Stimulated activated naive CD4-positive, alpha-beta T cell (primary cell): ENCODE measurements at places on chromosomes 2 and 18.

GRCh38 chr2:62109554-62109953 lies 86.4 kb upstream of the B3GNT2 start:
- DNase-seq = no peak

DNA sequence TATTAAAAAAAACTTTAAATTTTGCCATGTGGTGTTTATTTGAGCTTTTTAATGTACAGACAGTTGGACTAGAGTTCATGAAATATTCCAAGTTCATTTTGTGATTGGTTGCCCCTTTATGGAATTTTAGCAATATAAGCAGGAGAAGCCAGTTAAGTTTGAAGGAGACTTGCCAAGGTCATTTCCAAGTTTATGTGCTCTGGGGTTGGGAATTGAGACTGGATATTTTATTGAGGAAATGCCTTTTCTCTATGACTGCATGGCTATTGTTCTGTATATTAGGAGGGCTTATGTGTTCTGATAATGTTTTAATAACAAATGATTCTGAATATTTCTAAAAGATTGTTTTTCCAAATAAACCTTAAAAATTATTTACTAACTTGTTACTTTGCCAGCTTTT lies 67.0 kb upstream of the TCF4 start:
- no peak for DNase-seq

DNA sequence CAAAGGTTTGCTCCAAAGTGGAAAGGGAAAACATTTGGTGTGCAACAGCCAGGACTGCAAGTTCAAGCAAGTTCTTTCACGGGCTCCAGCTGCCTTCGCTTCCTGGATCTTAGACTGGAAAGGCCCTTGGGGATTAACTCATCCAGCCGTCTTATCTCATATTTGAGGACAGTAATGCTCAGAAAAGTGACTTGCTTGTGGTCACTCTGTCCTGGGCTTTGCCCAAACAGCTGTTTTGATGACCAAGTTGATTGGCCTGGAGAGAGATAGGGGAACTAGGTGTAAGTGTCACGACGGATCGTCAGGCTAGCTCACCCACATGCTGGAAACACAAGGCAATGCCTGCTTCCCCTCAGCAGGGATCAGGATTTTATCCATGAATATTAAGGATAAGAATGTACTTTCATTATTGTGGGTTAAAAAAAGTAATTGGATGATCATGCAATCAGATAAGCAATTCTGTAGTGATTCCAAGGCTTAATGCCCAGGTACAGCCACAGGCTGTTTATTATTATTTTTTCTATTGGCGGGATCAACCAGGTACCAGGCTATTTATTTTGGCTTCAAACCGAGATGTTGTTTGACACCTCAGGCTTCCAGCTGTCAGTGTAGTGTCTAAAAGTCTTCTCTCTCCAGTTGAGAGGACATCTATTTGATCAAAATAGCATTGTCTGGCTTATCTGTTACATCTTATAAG lies 162.5 kb upstream of the EPAS1 start:
- DNase-seq = no peak

DNA sequence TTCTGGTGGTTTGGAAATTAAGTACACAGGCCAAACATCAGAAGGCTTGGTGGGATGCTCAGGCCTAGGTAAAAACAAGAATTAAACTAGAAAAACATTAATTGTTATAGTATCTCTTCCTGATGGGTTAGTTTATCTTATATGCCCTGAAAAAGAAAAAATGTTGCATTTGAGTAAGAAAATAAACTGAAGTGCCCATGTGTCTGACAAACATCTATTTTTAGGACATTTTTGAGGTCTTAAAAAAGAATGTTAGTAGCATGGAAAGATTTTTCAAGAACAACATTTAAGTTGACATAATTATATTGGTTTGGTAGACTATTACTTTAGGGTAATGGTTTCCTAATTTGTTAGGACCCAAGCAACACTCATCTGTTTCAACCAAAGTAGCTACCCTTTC lies 140.1 kb upstream of the RND3 start:
- no peak for DNase-seq

DNA sequence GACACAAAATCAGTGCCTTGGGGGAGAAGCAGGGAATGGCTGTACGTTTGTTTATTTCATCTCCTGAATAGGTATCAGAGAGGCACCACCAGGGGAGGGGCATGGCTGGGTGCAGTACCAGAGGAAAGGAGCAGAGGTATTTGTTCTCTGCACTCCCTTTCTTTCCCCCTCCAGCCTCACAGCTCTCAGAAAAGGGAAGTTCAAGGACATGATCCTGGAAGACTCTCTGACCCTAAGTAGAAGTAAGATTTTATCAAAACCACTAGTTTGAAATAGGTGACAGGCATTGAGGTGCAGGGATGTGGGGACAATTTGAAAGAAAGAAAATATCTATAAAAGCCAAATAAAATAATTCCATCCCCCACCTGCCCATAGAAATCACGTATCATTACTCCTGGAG lies 136.5 kb downstream of the LRRTM1 start:
- DNase-seq = no peak

DNA sequence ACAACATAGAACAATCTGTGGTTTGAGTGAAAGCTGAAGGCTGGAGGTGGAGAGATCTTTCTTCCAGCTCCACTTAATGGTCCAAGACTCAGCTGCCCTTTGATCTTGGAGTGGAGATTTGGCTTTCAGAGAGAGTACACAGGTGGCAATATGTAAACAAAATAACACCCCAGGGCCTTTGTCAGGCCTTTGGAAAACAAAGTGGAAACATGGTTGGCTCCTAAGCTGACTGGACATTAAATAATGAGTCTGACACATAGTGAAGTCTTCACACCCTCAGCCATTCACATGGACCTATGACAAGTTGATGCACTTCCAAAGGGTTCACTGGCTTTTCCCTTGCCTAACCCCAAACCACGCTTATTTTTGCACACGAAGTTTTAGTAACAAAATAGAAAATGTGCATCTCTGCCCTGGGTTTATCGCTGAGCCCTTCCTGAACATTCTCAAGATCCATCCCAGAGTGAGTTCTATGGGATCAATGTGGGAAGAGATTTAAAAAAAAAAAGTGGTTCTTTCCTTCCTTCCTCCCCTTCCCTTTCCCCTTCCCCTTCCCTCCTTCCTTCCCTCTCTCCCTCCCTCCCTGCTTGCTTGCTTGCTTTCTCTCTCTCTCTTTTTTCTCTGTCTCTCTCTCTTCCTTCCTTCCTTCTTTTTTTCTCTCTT lies 201.3 kb upstream of the NT5C1B start:
- DNase-seq = no peak

DNA sequence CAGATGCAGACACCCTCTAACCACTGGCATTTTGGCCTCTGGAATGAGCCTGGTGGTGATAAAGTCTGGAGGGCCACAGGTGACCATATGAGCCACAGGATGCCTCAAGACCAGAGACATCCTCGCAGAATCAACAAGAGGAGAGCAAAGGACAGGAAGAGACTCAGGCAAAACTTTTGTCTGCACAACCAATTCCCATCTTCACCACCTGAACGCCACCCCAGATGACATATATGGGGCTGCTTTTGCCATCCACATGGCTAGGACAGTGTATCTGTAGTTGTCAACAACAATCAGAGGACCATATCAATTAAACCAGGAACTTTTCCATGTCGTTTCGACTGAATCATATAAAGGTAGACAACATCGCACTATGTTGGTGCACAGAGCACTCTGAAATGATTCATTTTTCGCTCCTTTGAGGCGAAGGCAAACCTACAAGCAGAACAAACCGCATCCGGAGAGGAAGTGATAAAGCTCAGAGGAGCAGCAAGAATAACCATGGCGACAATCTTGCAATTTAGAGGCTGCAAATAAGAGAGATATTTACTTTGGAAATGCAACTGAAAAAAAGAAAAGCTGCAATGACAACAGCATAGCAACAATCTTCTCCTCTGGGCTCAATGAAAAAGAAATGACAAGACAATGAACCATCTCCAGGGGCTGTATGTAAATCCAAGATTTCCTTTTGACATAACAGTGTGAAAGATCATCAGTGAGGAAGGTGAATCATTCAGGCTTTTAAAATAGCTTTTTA lies 204.5 kb downstream of the ARL4C start:
- DNase-seq = peak; percentile 68

DNA sequence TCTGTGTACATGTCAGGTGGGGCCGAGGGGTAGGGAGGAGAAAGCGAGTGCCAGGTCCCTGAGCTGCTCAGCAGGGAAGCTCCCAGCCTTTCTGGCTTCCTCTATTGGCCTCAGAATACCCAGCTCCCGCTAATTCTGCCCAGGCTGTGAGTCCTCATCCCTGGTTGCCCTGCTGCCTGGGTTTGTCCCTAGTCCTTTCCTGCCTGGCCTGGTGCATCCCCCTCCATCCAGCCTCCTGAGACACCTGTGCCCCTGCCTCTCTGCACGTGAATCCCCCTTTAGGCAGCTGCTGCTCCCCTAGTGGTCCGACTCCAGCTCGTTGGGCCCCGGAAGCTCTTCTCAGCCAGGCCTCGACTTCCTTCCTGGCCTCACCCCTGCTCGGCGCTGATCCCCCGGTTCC lies 54.6 kb downstream of the INHBB start:
- DNase-seq = no peak

- DNase-seq = no peak
Observed at GRCh38 chr2:173412628-173413027, 58.0 kb downstream of the CDCA7 start.

- DNase-seq = no peak
Observed at GRCh38 chr2:234958311-234958710, 6.5 kb downstream of the SH3BP4 start.

DNA sequence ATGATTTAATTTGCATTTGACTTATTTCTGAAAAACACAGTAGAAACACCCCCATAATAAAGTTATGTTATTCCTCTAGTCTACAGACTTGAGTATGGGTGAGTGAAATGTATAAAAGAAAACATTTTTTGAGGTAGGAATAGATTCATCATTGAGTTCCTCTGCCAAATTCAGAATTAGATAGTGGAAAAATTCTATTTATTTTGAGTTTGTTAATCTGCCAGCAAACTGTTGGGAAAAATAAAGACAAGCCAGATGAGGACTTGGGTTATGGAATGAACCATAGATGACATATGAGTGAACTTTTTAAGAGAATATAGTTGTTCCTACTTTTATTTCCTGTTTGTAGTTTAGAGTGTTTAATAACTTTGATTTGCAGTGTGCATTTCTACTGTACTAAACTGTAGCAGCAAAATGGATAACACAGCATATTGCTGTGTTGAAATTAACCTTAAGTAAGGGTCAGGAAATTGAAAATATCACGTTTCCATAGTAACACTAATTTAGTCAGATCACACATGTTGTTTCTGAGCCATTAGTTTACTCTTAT lies 35.6 kb upstream of the PNPT1 start:
- DNase-seq = no peak

- DNase-seq = no peak
Observed at GRCh38 chr2:214902286-214902685, 92.8 kb upstream of the BARD1 start.

- no peak for DNase-seq
Observed at GRCh38 chr18:26185267-26185666, 41.0 kb upstream of the TAF4B start.

- no peak for DNase-seq
Observed at GRCh38 chr2:223549215-223549614, 52.9 kb downstream of the SCG2 start.

GRCh38 chr2:216350214-216350791 lies 22.0 kb downstream of the MARCHF4 start:
- no peak for DNase-seq

DNA sequence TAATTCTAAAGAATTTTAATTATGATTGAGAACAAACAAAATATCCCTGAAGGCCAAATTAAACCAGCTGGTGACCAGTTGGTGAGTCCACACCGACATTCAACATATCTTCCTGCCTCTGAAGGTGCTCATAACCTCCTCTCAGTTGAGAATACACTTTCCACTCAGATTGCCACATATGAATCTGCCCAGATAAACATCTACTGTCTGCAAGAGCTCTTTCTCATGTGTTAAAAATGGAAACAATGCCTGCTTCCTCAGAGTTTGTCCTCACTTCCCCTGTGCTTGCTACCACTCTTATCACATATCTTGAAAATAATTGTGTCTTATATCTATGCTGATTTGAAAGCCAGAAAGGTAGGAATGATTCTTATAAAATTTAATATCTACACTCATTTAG lies 177.7 kb upstream of the GULP1 start:
- no peak for DNase-seq

DNA sequence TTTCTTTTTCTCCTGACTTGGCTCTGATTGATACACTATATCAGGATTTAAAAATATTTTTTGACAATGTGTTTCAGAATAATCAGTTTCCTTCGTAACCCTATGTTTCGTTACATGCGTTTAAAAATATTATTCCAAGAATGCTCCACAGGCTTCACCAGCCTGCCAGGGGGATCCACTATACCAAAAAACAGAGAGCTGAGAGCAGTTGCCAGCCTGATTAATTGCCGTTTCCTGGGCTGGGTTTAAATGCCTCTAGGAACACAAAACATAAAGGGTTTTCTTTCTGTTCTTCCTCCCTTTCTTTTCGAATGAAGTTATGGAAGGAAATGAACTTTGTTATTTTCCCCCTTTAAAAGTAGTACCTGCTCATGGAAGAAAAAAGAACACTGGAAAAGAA lies 47.9 kb downstream of the LRRFIP1 start:
- no peak for DNase-seq

GRCh38 chr2:38584881-38585280 lies 17.8 kb downstream of the HNRNPLL start:
- no peak for DNase-seq

GRCh38 chr18:42517896-42518295 lies 562.9 kb downstream of the PIK3C3 start:
- no peak for DNase-seq

GRCh38 chr2:39542523-39542922 lies 105.4 kb upstream of the MAP4K3 start:
- no peak for DNase-seq

GRCh38 chr18:50401888-50402287 lies 27.0 kb downstream of the SKA1 start:
- no peak for DNase-seq

- DNase-seq = no peak
Observed at GRCh38 chr2:96775160-96775559, 14.5 kb downstream of the CNNM4 start.
